ENCODE measurements at places on chromosomes 16 and 17.

GRCh38 chr17:58822148-58823050 is 66.7 kb downstream of the PPM1E start:
- no peak for DNase-seq

- no peak for DNase-seq
Measured at GRCh38 chr17:47843391-47843730, 2.3 kb upstream of the SCRN2 start.

- no peak for DNase-seq
Measured at GRCh38 chr17:14196377-14196997, 40.2 kb downstream of the CDRT15 start.

DNA sequence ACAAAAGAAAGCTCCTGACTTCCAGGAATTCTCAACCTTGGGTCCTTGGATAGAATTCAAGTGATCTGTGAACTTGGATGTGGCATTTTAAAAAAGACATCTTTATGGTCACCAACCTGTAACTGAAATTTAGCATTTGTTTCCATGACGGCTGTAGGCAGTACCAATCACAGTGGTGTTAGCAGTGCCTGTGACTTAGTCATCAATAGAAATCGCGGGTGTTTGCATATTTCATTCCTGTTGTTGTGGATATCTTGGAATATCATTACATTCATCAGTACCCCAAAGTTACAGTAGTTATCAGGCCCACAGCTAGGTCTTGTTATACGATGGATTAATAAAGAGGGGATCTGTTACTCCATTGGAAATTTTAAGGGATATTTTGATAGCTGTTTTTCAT is 81.6 kb downstream of the CMIP start:
- DNase-seq: no peak

GRCh38 chr17:77794846-77795245 is 163.7 kb upstream of the TNRC6C start:
- DNase-seq: no peak

- DNase-seq: no peak
Measured at GRCh38 chr16:425740-426114, 278 bp downstream of the RAB11FIP3 start.

GRCh38 chr16:76787394-76787793 is 403.6 kb upstream of the MON1B start:
- DNase-seq: no peak

DNA sequence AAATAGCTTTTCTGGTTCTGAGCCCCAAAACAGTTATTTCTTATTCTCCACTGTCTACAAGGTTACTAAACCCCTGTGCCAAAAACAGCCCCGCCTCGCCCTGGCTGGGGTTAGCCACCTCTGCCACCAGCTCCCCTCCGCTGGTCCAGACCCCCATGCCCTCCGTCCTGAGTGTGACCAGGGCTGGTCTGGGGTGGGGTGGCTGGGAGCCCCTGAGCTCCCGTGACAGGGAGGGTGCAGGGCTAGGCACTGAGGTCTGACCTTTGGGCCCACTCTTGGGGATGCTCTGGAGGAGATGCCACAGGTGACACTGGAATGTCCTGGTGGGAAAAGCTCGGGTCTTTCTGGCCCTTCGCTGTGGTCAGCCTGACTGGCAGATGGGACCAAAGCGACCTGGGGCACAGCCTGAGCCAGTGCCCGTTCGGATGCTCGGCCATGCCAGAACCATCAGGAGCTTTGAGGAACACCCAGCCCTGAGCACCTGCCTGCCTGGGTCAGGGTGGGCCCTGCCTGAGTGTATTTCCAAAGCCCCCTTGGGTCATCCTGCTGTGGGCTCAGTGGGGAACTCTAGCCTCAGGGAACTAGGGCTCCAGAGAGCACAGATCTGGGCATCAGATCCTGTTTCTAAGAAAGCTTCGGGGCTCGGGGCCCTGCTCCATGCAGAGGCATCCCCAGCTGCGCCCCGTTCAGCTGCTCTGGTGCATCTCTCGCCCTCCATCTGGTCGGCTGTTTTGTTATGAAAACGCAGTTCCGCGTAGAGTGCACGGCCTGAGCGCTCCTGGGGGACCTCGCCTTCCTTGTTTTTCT is 72.1 kb upstream of the GNG13 start:
- DNase-seq: no peak

- no peak for DNase-seq
Measured at GRCh38 chr16:48607056-48607825, 2.7 kb downstream of the N4BP1 start.

- no peak for DNase-seq
Measured at GRCh38 chr16:11291091-11291703, 10.1 kb upstream of the PRM1 start.

- no peak for DNase-seq
Measured at GRCh38 chr17:50050431-50051032, 5.4 kb upstream of the ITGA3 start.

DNA sequence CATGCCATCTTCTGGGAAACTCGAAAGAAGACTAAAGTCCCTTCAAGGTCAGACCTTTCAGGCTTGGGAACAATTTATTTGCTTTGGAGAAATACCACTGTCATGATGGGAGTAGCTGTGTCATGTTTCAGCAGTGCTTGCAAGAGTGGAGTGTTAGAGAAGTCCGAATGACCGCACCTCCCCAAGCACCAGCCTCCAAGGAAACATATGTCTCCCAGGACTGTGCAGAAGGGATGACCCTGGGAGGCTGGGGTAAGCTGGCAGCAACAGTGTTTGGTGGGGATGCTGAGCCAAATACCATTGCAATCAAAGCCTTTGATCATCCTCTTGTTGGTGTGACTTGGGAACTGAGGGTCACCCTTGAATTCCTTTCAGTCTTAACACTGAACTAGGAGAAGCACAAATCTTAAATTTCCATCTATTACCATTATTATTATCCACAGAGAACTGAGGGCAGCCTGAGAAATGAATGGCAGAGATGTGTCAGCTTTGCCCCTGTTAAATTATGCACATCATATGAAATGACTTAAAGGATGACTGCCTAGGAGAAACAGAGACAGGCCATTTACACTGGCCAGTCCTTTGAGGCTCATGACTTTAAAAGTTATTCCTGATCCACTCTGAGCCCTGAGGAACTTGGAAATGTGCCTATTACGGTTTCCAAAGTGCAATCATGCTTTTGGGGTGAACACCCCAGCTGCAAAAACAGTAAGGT is 244.9 kb downstream of the CA10 start:
- DNase-seq: no peak

DNA sequence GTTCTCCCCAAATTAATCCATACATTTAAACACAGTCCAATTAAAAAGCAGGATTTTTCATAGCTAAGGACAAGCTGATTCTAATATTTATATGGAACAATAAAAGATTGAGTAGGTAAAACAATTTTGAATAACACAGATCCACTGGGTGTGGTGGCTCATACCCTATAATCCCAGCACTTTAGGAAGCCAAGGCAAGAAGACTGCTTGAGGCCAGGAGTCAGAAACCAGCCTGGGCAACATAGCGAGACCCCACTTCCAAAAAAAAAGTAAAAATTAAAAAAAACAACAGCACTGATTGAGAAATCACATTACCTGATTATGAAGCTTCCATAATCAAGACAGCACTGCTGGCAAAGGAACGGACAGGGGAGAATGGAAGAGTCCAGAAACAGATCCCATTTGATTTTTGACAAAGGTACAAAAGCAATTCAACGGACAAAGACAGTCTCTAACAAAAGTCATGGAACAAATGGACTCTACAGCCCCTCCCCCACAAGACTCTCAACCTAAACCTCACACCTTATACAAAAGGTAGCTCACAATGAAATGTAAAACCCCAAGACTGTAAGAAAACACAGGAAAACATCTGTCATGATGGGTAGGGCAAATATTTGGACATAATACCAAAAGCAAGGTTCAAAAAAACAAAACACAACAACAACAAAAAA is 17.9 kb downstream of the USP7 start:
- DNase-seq: no peak

- DNase-seq: no peak
Measured at GRCh38 chr17:48612854-48613691, 2.0 kb downstream of the HOXB8 start.

DNA sequence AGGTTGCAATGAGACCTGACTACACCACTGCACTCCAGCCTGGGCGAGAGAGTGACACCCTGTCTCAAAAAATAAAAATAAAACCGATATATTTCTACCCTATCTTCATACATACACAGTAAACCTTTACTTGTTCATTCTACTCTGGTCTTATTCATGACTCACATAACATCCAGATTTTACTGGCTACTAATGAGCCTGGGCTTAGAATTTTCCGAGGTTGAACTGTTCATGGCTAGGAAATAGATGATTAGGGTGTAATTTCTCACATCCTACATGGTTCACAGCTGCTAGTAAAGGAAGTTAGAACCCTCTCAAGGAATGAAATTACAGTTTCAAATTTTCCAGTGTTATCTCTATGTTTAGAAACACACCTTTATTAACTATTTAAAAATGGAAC is 14.7 kb downstream of the GSPT1 start:
- DNase-seq: no peak

DNA sequence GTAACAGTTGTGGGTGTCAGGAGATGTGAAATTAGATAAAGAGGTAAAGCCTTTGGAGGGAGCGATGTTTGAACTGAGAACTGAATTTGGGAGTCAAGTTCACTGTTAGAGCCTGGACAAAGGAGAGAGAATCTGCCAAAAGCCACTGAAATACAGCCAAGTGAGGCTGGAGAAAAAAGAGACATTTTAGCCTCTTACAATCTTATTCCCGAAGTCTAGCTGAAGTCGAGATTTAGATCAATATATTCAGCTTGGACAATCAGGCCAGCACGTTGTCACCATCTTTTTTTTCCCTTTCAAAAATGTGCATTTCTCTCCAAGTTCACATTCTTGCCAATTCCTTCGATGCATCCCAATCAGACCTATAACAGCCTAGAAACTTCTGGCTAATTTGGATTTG is 312.2 kb downstream of the RBFOX1 start:
- DNase-seq: no peak

DNA sequence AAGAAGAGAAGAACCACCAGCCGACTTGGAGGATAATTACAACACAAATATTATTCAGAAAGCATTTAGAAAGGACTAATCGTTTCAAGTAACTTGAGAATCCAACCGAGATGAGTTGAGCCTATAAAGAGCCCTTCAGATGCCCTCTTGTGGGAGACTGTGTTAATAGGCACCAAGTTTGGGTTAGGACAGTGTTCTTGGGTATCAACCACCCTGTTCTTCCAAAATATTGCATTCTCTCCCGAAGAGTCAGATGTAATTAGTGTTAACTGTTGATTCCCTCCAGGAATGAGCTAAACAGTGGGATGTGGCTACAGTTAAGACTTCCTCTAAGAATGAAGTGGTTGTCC is 87.8 kb upstream of the NOL11 start:
- DNase-seq: no peak

DNA sequence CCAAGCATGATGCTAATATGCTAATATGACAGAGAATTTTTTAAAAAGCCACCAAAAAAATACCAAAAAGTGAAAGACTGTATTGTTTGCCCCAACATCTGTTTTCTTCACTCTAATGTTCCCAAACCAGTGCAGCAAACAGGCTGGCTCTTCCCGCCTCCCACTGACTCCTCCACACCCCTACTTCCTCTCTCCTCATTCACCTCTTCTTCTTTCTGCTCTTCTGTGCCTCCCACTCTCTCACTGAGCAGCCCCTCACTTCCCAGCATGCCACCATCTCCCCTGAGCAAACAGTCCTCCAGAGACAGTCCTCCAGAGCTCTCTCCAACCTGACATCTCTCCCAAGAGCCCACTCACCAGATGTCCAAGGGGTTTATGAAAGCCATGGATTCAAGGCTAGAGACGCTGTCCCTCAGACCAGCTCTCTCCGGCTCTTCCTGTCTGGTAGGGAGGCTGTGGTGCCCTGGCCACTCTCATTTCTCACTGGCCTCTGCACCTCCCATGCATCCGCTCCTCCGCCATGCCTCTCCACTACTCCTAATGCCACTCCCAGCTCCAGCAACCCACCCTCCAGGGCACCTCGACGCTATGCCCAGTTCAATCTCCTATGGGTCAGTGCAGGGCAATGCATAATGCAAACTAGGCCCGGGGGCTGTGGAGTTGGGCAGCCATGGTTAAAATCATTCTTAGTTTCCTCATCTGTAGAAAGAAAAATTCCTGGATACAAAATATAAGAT is 52.9 kb downstream of the ANKRD11 start:
- DNase-seq: no peak

DNA sequence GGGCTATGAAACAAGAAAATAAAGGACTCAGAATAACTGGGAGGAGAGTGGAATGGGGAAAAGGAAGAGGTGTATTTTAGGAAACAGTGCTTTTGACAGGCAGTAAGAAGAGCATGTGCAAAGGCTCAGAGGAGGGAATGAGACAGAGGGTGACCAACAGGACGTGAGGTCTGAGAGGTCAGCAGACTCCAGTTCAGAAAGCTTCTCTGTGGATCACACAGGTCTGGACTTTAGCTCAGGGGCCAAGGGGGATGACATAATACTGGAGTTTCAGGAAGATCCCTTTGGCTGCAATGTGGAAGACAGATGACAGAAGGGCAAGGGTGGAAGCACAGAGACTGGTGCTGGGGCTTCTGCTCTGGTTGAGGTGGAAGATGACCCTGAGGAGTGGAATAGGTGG is 489.9 kb upstream of the CDH5 start:
- no peak for DNase-seq

DNA sequence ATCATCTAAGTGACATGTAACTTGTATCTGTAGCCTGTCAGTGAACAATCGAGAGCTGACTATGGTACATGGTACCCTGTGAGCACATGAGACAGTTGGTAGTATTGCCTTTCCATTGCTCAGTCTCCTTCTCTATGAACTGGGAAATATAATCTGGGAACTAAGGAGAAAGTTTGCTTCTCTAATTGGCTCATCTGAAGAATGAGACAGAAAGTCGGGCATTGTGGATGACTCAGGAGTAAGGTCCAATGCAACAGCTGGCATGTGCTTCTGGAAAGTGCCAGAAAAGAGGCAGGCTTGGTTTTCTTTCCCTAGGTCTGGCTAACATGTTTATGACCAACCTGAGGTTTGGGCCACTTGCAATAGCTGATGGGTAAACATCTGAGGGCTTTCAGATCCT is 51.9 kb downstream of the ZZEF1 start:
- DNase-seq: no peak

DNA sequence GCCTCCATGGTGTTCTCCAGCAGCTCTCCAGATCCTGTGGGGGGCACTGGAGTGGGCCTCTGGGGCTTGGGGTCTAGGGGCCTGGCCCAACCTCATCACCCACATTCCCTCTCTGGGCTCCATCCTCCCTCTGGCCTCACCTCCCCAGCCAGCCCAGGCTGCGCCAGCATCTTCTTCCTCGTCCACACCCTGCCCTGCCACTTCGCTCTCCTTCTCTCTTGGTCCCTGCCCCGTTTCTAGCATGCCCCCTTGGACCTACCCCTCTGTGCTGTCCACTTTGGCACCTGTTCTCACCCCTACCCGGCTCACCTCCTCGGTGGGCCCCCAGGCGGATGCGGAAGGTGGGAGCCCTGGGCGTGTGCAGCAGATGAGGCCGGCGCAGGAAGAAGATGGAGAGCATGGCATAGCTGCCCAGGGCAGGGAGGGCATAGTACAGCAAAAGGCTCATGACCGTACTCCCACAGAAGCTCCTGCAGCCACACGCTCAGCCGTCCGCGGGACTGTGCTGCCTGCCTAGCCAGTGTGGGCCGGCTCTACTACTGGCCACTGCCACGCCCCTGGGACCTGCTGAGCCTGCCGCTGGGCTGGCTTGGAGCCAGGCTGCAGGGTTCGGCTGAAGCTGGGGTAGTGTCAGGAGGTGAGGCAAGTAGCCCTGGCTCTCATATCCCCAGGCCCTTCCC is at the start of gene GDPD3:
Gene GDPD3, minus strand, starts transcription at position 507 of the 680 bp plus-strand sequence. Its CDS starts 59 bp downstream, at position 448.
- DNase-seq: no peak

Measured in substantia nigra (tissue), 51 donors.